CD4-positive, alpha-beta T cell treated with Interleukin-21 for 1 hour (primary cell): ENCODE measurements at places on chromosomes 12 and 14.

DNA sequence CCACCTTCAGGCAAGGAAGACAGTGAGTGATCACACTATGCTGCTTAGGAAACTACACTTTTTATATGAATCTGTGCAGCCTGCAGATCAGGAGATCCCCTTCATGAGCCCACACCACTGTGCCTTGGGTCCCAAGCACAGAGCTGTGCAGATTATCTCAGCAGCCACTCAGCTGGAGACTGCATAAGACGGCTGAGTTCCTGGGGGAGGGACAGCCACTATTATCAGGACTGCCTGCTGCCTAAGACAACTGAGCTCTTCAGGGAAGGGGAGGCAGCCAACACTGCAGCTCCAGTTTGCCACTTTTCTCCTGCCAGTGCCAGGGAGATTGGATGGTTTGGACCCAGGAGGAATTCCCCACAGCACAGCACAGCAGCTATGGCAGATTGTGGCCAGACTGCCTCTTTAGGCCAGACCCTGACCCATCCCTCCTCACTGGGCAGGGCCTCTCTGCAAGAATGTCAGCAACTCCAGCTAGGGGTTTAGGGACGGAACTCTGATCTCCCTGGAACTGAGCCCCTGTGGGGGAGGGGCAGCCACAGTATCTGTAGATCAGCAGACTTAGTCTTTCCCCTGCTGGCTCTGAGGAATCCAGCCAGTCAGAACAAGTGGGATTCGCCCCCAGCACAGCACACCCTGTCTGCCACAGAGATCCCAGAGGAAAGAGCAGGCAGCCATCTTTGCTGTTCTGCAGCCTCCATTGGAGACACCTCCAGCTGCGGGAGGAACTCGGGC, 141.3 kb downstream of the KLHL28 start:
- DNase-seq, result no peak

GRCh38 chr14:90560991-90561390, 164.2 kb downstream of the CALM1 start:
- DNase-seq, result no peak

DNA sequence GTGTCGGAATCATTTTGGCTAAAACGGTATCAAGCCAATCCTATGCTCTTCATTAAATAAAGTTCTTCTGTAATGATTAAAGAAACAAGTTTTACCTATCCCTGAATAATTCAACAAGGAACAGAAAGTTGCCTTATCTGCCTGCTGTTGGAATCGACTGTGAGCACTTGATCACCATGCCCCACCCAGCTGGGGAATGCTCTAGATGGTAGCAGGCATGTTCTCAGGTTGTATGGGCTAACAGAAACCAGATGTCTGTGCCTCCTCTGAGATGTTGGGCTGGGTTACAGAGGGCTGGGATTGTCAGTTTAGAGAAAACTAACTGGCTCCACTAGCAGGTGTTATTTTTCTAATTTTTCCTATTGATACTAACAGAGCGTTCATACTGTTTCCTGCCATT, 28.9 kb downstream of the RTRAF start:
- DNase-seq, result no peak

GRCh38 chr12:117209626-117210025, 19.4 kb upstream of the FBXO21 start:
- DNase-seq, result no peak

- DNase-seq, result no peak
These were observed 623.0 kb downstream of the AACS start for GRCh38 chr12:125688223-125688622.
